ENCODE measurements at places on chromosomes 11 and 22.

- no peak for DNase-seq
These were observed 430.3 kb downstream of the AASDHPPT start for GRCh38 chr11:106507645-106508306.

- DNase-seq, result no peak
These were observed 426 bp downstream of the LZTR1 start for GRCh38 chr22:20982563-20982882.

DNA sequence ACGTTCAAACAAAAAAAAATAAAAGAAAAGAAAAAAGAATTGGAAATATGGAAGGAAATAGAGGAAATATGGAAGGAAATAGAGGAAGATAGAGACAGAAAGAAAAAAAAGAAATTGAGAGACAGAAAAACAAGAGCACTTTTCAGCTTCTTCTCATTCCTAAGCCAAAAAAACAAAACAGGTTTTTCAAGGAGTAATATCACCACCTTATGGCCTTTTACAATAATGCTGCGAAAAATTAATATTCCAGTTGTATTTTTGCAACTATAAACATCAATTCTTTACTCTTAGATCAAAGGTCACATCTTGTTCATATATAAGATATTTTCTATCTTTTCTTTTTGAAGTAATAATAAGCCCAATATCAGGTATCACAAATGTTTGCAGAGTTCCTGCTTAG, 328.3 kb downstream of the FAT3 start:
- no peak for DNase-seq

DNA sequence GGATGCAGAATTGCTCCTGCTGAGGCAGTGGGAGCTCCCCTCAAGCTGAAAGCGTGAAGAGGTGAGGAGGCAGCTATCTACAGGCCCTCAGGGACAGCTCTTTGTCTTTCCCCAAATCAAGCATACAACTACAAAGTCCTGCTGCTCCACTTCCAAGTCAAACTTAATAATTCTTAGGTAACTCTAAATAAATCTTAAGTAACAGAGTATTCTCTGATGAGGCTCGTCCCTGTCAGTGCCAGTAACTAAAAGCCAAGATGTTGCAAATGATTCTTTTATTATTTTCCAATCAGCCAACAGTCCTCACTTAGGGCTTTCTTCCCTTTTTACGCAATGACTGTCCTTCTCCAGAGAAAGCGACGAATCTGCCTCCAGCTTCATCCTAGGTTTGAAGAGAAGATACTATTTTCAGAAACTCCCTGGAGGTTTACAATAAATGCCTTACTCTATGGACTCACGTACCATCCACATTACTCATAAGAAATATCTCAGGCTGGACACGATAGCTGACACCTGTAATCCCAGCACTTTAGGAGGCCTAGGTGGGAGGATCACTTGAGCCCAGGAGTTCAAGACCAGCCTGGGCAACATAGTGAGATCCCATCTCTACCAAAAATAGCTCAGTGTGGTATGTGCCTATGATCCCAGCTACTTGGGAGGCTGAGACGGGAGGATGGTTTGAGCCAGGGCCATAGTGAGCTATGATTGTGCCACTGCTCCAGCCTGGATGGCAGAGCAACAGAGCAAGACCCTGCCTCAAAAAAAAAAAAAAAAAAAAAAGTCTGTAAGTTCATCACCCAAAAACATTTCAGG, 3.1 kb upstream of the C22orf39 start:
- DNase-seq, result no peak

- no peak for DNase-seq
These were observed 451.3 kb downstream of the TBC1D22A start for GRCh38 chr22:47213571-47214230.

DNA sequence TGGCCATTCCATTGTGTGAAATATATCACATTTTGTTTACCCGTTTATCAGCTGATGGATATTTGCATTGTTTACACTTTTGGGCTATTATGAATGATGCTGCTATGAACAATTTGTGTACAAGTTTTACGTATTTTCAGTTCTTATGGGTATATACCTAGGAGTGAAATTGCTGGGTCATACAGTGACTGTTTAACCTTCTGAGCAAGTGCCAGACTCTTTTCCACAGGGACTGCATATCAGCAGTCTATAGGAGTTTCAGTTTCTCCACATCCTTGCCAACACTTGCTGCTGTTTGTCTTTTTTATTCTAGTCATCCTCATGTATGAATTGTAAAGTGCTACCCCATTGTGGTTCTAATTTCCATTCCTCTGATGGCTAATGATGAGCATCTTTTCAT, 108.2 kb downstream of the EMSY start:
- no peak for DNase-seq

- no peak for DNase-seq
These were observed 6.5 kb downstream of the HBG1 start for GRCh38 chr11:5242933-5243815.

- no peak for DNase-seq
These were observed 498 bp downstream of the C2CD2L start for GRCh38 chr11:119107538-119108145.

DNA sequence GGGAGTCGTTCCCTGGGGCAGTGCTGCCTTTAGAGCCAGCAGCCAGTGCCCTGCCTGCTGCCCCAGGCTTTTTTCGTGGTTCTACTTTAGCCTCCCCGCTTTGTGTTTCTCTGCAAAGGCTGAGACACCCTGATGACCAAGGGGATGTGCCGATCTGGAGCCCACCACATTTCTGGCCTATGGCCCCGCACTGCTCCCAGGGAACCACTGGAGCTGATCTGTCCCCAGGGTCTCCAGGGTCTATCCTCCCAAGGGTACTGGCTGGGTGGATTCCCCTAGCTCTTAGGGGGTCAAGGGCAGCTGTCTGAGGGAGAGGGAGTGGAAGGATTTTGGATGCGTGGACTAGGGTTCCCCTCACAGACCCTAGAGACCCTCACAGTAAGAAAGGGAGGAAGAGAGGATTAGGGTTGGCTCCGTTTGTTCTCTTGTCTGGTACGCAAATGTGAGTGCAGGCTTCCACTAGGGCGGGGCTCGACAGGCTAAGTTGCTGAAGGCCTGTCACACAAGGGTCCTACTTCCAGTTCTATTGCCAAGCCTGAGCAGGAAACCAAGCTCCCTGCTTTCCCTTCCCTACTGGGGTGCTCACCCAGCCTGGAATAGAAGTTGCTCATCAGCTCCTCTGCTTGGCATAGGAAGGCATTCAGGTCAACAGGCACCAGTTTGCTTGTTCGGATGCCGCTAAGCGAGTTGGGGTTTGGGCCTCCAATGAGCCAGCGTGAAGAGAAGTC, 19.3 kb downstream of the TREH start:
- DNase-seq, result no peak

GRCh38 chr11:13094930-13095687, 86.0 kb downstream of the RASSF10 start:
- DNase-seq, result no peak

DNA sequence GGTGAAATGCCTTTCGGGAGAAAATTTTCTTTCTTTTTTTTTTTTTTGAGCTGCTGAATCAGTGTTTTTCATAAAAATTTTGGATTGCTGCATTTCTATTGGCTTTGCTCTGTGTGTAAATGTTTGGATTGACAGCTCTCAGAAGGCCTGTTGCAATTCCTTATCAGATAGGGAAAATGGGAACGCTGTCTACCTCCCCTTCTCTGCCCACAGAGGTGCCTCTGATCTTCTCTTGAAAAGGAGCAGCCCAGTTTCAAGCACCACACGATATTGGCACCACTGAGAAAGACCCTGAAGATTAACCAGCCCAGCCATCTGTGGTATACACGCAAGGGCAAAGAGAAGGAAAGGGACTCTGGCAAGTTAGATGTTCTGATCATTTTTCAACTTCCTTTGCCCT, 1272.2 kb downstream of the LRRC4C start:
- no peak for DNase-seq

GRCh38 chr22:47199261-47199978, 437.0 kb downstream of the TBC1D22A start:
- no peak for DNase-seq

- DNase-seq, result no peak
These were observed 5.4 kb downstream of the SHISA8 start for GRCh38 chr22:41909310-41910049.

- DNase-seq, result peak; percentile 66
These were observed 158.7 kb downstream of the RAB38 start for GRCh38 chr11:88016392-88017170.

GRCh38 chr11:121122328-121122727, 21.3 kb downstream of the TECTA start:
- no peak for DNase-seq

DNA sequence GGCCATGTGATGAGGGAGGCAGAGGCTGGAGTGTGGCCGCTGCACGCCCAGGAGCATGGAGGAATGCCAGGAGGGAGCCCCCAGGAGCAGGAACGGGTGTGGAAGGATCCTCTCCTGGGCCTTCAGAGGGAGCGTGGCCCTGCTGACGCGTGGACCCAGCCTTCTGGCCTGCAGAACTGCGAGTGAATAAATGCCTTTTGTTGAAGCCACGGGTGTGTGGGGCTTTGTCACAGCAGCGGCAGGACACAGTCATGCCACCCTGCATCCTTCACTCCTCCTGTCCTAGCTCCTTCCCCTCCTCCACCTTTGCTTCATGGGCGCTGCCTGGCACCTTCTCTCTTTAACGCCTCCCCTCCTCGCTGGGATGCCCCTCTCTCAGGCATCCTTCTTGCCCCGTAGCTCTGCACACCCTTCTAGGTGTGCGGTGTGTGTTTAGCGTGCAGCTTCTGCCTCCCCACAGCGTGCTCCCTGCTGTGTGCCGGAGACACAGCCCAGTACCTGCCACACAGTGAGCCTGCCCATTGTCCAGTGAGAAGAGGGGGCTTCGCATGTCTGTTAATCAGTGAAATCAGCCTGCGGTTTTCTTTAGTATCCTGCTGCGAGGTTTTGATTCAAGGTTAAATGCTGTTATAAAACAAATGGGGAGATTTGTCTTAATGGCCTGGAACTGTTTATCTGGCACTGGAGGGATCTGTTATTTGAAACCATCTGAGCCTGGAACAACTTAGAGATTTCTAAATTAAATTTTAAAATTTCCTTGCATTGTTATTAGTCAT, 459.6 kb downstream of the TBC1D22A start:
- DNase-seq, result no peak

- peak; percentile 88 for DNase-seq
These were observed 58.5 kb upstream of the PARVA start for GRCh38 chr11:12318791-12319438.

GRCh38 chr11:41978945-41979344, 519.5 kb upstream of the LRRC4C start:
- DNase-seq, result no peak

DNA sequence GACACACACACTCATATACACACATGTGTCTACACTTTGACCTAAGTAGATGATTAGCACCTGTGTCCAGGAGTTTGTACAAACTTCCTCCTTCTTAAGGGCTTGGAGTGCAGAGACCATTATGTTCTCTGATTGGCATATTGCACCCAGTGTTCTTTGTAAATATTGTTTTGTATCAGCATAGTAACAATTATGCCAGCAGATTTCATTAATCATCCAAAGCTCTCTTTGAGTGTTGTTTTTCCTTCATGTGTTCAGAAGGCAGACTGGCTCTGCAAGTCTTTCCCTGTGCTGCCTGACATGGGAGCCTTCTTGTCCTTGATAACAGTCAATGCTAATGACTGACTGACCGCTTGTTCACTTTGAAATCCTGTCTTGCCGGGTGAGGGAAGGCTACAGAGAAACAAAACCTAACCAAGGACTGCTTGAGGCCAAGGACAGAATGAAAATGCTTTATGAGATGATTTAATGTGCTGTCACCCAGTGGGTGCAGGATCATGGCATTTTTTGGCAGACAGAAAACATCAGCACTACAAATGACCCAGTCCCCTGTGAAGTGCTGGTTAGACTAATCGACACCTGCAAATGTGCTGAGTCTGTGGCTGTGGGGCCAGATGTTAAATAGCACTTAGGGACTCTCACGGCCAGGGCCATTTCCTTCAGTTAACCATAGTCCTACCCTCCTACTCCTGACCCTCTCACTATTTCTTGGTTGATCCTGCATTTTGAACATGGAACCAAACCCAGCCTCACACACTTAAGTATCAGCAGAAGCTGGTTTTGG, 6.6 kb upstream of the BARX2 start:
- DNase-seq, result peak; percentile 23

- DNase-seq, result no peak
These were observed 12.0 kb upstream of the MMP1 start for GRCh38 chr11:102809971-102810370.

GRCh38 chr11:10307400-10308200, 2.7 kb downstream of the ADM start:
- peak; percentile 73 for DNase-seq

GRCh38 chr11:70421123-70421522, 22.8 kb downstream of the CTTN start:
- DNase-seq, result no peak

- DNase-seq, result no peak
These were observed 1.5 kb downstream of the UPB1 start for GRCh38 chr22:24496661-24497060.

GRCh38 chr11:94730153-94730552, 38.0 kb upstream of the AMOTL1 start:
- DNase-seq, result no peak

- DNase-seq, result no peak
These were observed 69.5 kb downstream of the C11orf91 start for GRCh38 chr11:33630936-33631748.

DNA sequence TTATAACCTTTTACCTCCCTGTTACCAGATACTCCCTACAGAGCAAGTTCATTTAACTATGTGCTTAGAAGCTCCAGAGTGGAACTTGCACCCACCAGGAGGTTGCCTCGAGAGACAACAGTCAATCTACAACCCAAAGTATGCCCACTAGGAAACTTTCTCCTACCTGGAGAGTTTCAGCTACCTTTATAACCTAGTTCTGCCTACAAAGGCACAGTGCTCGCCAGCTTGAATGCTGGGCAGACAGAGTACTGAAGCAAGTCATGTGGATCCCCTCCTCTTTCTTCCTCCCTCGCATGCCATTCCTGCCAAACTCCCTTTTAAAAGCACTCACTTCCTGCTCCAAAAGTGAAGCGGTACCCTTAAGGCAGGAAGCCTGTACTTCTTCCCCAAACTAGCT, 258.9 kb downstream of the SWAP70 start:
- DNase-seq, result no peak

DNA sequence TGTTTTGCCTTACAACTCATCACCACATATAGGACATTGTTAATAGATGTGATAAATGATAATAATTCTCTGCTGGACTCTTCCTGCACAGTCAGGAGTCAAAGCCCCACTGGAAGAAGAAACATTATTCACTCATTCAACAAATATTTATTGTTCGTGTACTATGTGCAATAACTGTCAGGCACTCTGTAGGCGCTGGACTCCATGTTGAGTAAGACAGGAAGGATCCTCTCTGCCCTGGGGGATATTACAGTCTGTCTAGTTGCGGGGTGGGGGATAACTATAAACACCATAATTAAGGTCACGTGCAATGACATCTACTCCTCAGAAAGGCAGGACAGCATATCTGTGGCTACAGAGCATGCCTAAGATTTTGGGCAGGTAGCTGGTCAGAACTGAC, 281.1 kb downstream of the FAT3 start:
- DNase-seq, result no peak

GRCh38 chr11:95108159-95108611, 18.5 kb downstream of the ENDOD1 start:
- DNase-seq, result no peak

DNA sequence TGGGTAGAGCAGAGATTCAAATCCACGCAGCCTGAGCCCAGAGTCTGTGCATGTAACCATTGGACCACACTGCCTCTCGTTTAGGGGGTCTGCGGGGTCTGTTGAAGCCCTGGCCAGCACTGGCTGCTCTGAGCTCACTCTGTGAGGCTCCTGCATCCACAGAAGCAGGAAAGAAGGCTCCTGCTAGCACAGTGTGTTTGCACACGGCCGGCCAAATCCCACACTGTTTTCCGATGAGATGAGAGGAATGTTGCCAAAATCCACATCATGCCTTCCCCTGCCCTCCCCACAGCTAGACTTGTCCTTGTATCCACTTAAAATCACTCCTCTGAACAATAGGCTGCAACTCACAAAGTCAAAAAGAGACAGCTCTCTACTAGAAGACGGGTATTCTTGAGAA, 10.6 kb upstream of the SLC22A12 start:
- no peak for DNase-seq

Measured in NCI-H2029 (cell line).